Brain microvascular endothelial cell (primary cell): ENCODE measurements at places on chromosomes 2 and 18.
A peak's percentile ranks its signal among the peaks of the same experiment; 100 is the strongest.

DNA sequence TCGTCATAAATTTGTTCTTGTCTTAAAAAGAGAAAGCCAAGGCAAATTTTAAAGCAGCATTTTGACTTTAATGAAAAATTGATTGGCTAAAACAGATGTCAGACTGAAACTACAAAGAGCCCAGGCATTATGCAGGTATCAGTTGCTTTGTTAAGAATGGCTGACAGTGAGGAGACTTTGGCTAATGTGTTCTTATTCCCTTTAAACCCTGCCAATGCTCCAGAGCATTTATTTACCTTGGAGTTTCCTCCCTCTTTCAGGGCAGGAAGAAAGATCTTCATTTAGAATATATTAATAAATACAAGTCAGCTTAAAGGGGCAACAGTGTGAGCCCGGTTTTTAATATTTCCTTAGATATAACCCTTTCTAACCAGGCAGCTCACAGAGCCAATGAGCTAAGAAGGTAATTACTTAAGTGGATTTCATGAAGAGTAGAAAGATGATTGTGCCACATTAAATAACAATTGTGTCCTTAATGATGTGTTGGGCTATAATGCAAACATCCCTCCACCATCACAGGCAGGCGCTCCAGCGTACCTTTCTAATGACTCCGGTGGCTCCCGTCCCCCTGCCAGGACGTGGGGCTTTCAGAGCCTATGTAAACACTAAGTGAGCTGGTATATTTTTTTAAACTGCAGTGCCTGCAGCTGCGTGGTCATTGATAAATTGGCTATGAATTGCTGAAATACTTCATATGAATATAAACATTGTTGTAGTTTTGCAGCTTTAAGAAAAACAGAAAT is 349.4 kb upstream of the POU3F3 start:
- DNase-seq, result no peak

GRCh38 chr2:172817411-172817810 is 81.8 kb downstream of the RAPGEF4 start:
- DNase-seq, result no peak

- DNase-seq, result no peak
These were observed 225.7 kb upstream of the TNP1 start for GRCh38 chr2:217085543-217085942.

DNA sequence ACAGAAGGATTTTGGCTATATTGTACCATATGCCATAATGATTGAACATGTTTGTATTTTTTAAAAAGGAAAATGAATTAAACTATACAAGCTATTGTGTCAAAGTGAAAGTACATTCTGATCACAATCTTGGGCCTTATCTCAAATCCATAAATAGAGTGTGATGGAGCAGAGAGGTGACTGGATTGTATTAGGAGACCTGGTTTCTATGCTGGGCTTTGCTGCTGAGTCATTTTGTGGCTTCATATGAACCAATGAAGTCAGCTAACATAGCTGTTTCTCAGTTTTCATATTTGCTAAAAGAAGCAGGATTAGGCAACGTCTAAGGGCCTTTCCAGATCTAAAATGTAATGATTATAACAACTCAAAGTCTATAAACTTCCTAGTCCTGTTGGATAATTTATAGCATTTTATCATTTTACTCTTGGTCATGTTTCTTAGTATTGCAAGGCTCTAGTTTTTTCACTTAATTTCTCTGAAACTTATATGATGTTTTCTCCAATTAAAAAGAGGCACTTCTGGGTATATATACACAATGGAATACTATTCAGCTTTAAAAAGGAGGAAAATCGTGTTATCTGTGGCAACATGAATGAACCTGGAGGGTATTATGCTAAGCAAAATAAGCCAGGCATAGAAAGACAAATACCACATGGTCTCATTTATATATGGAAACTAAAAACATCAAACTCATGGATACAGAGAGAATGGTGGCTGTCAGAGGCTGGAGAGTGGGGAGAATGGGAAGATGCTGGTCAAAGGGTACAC is 112.3 kb downstream of the MEP1B start:
- peak; percentile 93 for DNase-seq

GRCh38 chr2:134227666-134228065 is 26.2 kb upstream of the MGAT5 start:
- no peak for DNase-seq

DNA sequence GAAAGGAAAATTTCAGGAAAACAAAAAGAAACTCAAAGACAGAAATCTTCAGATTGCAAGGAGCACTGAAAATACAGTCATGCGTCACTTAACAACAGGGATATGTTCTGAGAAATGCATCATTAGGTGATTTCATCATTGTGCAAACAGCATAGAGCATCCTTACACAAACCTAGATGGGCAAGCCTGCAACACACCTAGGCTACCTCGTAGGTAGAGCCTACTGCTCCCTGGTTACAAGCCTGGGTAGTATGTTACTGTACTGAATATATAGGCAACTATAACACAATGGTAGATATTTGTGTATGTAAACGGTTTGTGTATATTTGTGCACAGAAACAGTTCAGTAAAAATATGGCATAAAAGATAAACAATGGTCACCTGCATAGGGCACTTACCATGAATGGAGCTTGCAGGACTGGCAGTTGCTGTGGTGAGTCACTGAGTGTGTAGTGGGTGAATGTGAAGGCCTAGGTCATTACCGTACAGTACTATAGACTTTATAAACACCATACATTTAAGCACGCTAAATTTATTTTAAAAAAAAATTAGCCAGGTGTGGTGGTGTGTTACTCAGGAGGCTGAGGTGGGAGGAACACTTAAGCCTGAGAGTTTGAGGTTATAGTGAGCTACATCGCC is 33.4 kb downstream of the SFXN5 start:
- DNase-seq, result no peak

GRCh38 chr2:216371721-216372702 is at the start of gene MARCHF4:
TSS of gene MARCHF4 (minus strand) at chr2:216372483. CDS start at chr2:216370260, 2,223 bp downstream.
- DNase-seq, result peak; percentile 85

- DNase-seq, result no peak
These were observed 136.0 kb upstream of the ZSWIM2 start for GRCh38 chr2:186984966-186985365.

DNA sequence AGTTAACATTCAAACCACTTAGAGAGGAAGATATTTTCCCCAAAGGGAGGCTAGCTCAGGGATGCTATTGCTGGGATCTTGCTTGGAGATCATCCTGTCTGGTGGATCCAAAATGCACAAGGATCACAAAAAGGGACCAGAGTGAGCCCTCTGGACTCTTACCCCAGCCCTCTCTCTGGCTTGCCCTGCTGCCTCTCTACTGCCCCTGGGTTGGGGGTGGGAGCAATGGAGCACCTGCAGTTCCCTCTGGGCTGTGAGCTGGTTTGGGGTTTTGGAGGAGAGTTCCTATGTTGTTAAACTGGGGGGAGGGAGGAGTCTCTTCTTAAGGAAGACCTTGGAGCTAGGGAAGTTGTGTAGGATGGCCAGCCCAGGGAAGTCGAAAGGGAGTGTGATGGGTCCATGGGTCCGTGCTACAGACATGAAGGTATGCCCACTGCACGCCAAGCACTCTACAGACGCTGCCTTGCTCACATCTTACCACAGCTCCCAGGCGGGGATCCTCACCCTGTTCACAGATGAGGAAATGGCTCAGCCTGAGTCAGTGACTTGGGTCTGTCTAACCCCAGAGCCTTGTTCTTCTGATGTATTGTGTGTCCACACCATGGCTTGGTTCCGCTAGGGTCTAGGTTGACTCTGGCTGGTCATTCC is 3.8 kb downstream of the LBH start:
- peak; percentile 47 for DNase-seq

- DNase-seq, result no peak
These were observed 35.6 kb upstream of the SYT4 start for GRCh38 chr18:43312891-43313290.

DNA sequence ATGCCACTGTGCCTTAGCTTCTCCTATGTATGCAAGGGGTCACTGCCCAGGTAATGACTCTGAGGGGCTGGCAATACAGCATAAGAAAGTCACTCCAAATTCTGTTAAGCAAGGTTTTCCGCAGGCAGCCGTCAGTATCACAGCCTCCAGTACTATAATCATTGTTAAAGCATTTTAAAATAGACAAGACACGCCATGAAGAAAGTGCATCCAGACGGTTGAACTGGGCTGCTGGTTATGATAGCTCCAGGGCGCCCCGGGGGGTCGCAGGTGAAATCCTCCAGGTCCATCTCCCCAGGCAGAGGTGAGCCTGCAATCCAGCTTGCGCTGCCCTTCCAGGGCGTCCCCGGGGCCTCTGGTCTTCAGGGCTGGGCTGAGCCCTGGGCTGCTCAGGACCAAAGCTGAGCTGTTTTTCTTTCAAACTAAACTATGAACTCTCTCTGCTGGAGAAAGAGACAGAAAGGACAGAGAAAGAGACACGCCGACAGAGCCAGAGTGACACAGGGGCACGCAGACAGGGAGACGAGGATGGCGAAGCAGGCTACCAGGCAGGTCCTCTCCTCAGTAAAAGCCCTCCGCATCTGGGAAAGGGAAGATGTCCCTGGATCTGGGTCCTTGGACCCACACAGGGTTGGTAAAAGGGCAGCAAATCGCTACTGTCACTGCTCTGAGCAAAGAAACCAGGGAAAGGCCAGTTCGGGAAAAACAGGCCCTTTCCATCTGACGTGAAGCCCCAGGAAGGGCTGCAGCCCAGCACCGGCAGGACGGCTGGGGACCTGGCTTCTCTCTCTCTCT is 2.1 kb upstream of the TWIST2 start:
- DNase-seq, result no peak

GRCh38 chr2:214515111-214515510 is 104.3 kb downstream of the VWC2L start:
- no peak for DNase-seq

- DNase-seq, result no peak
These were observed 5.7 kb upstream of the EFR3B start for GRCh38 chr2:25036221-25036559.

- no peak for DNase-seq
These were observed 13.5 kb downstream of the DOK6 start for GRCh38 chr18:69414184-69414583.

GRCh38 chr2:100321179-100321865 is 979 bp downstream of the LONRF2 start:
- peak; percentile 7 for DNase-seq

DNA sequence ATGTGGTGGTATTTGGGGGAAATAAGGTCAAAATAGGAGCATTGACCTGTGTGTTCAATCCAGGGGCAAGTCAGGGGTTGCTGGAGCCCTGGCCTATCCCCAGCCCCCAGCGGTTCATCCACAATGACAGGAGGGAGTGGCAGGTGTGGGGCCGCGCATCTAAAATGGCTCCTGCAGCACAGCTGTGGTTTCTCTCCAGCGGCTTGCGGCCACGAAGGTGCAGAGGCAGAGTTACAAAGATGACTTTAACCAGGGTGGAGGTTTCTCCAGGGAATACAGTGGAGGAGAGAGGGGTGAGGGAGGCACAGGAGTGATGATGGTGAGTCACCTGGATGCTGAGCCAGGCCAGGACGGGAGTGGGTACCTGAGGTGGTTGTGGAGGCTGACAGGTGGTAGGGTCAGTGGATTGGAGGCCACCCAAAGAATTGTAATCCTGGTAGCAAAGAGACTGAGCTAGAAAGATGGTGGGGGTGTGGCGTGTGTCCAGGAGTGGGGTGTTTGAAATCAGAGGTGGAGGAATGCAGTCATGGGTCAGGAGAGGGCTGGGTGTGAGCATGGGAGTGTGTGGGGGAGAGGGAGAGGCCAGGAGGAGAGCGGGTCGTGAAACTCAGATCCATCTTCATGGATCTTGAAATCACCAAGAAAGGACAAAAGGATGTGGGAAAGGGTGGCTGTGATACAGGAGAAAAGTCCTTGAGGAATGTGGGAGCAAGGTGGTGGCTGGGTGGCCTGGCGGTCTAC is 83.2 kb downstream of the CTIF start:
- no peak for DNase-seq

DNA sequence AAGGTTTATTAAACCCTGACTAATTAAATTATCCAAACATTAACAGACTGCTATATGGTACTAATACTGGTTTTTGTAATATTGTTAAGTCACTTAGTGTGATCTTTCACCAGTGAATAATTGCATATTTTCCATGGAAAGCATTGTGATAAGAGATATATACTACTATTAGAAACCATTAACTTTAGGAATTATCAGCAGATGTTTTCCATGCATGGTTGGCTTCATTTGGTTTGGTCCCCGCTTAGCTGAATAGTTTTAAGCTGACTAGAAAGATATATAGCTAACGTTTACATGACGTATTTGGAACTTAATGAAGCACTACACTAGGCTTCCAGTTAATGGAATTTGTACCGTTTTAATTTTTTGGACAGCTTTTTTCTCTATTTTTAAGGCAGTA is 37.9 kb downstream of the LCLAT1 start:
- no peak for DNase-seq

GRCh38 chr2:196108604-196109003 is 40.0 kb upstream of the DNAH7 start:
- no peak for DNase-seq

GRCh38 chr2:211367711-211368110 is 811.3 kb downstream of the CPS1 start:
- DNase-seq, result no peak

DNA sequence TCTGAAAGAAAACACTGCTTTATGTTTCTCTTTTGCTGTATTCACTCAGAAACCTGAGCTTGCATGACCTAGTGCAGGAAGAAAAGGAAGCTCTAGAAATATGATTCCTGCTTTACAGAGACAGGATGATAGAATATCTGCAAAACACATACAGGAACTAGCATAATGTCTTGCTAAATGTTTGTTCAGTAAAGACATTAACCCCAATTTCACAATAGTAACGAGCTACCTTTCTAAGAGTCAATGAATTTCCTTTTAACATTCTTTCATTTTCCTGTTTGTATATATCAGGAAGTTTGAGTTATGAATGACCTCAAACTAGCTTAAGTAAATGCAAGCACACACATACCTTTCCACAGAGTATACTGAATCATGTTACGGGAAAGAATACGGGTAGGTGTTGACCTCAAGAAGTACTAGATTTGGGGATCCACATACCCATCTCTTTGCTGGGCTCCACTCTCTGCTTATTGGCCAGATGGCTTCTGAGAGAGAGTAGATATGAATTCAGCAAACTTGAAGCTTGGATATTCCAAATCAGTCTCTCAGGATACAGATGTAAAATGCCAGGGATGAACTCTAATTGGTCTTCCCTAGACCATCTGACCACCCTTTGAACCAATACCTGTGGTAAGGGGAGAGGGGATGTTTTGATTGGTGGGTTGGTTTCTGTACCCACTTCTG is 18.2 kb upstream of the ACSL3 start:
- no peak for DNase-seq

- no peak for DNase-seq
These were observed 27.6 kb downstream of the AAK1 start for GRCh38 chr2:69615969-69616368.
